GOT3 (cell line): ENCODE measurements at places on chromosomes 12 and 14.

DNA sequence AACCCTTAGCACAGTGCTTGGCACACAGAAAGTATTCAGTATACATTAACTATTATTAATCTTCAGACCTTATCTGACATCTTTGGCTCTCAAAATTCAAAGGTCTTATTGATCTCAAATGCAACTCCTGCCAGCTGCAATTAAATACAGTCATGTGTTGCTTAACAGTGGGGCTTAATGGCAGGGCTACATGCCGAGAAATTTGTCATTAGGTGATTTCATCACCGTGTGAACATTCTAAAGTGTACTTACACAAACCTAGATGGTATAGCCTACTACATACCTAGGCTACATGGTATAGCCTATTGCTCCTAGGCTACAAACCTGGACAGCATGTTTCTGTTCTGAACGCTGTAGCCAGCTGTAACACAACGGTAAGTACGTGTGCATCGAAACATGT lies 156.3 kb upstream of the TMCC3 start:
- DNase-seq = no peak

- no peak for DNase-seq
Measured at GRCh38 chr12:90621927-90622326, 333.0 kb downstream of the CCER1 start.

- DNase-seq = no peak
Measured at GRCh38 chr14:64196814-64197411, 97.3 kb downstream of the ESR2 start.

- DNase-seq = no peak
Measured at GRCh38 chr14:58280954-58281787, 17.2 kb upstream of the ARID4A start.

DNA sequence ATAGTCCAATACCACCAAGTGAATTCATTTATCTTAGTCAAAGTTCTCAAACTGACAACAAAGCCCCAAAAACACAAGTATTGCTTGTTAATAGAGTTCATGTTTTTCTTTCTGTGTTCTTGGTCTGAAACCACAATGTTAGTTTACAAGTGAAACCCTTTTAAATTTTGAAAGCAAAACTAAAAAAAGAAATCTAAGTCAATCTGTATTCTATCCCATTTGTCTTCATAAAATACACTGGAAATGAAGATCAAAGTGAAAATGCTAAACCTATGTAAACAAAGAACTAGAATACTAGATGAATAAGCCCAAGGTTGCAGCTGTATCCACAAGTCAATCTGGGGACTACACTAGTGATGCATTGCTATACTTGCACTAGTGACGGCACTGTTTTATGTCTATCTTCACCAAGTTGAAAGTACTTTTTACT lies 10.4 kb downstream of the MAP4K5 start:
- DNase-seq = no peak

DNA sequence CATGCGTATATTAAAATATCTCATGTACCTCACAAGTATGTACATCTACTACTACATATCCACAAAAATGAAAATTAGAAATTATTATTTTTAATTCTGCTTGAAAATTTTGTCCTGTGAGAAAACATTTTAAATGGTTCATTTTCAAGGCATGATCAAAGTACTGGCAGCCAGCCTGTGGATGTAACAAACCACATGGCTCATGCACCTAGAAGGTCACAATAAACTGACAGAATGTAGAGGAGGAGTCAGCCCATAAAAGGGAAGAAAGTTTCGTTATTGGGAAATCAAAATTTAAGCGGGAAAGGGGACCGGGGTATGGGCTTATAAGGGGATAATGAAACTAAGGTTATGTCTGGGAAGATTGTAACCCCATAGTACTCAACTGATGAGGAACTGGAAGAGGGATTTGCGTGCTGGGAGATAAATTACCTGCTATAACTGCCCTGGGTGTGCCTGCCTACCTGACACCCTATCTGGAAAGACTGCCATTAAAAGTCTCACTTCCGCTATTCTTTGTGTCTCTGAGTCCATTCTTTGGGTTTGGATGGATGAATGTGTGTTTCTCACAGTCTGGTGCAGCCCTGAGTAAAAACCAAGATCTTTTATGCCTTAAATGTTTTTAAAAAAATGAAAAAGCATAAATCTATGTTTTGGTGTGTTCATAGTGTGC lies 62.2 kb upstream of the PCED1B start:
- DNase-seq = no peak

GRCh38 chr12:68175557-68176061 lies 16.1 kb upstream of the IFNG start:
- DNase-seq = no peak

DNA sequence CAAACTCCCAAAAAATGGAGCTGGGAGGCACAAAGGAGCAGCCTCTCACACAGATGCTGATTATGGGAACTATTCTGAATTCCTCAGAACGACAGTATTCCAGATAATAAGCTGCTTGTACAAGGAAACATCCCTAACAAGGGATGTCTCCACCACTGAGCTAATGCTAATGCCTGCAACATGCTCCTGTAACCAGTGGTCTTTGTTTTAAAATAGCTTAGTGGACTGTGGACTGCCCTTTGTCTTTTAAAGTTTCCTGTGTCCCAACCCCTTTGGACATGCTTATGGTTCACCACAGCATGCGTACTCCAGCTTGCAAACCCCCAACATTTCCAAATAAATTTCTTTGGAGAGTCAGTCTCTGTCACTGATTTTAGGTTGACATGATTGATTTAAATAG lies 16.4 kb upstream of the PITPNM2 start:
- no peak for DNase-seq

- no peak for DNase-seq
Measured at GRCh38 chr14:100342195-100342594, 19.1 kb downstream of the SLC25A47 start.

- DNase-seq = no peak
Measured at GRCh38 chr12:46661110-46661845, 164.5 kb downstream of the SLC38A4 start.

DNA sequence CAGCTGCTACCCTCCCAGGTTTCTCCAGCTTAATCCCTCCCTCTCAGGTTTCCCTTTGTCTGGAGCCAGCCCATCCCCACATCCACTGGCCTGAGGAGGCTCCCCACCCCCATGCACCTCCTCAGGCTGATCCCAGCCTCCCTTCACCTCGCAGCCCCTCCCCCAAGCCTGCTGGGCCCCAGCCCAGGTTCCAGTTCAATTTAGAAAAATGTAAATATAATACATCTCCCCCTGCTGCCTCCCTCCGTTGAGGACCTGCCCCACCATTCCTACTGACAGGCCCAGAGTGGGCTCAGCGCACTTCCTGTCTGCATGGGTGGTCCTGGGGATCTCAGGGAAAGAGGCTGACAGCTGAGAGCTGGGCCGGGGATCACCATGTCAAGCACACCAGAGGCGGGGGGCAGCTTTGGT lies 155.8 kb downstream of the NTF3 start:
- DNase-seq = no peak

- DNase-seq = no peak
Measured at GRCh38 chr12:2615665-2616402, 178.9 kb upstream of the FKBP4 start.

GRCh38 chr14:88605594-88605993 lies 42.8 kb downstream of the ZC3H14 start:
- no peak for DNase-seq

DNA sequence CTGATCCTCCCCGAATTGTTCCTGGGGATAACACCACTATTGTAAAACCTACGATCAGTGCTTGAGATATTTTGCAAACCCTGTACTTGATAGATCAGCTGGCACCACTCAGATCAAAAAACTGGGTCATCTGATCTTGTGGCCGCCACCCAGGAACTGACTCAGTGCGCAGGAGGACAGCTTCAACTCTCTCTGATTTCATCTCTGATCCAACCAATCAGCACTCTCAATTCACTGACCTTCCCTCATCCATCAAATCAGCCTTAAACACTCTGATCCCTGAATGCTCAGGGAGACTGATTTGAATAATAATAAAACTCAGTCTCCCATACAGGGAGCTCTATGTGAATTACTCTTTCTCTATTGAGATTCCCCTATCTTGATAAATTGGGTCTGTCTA lies 4.2 kb upstream of the XPOT start:
- no peak for DNase-seq

GRCh38 chr12:120261951-120262851 lies 3.3 kb downstream of the PXN start:
- no peak for DNase-seq

- DNase-seq = no peak
Measured at GRCh38 chr14:33934043-33934750, 16.7 kb downstream of the EGLN3 start.

- no peak for DNase-seq
Measured at GRCh38 chr12:110353211-110353965, 50.1 kb downstream of the ANAPC7 start.
